ENCODE measurements at places on chromosomes 16 and 17. TPM values are rescaled to one million over a fixed set of nuclear protein-coding genes. Genes with fewer than 3 reads are reported as not detected.

Gene CTRB1
- not detected for total RNA-seq

Gene CCL7
- total RNA-seq: not detected

Gene SARM1
- 12.8 TPM for total RNA-seq

Gene TMC7
- 4.7 TPM for total RNA-seq

Gene NPIPB6
- 1.7 TPM for total RNA-seq

GRCh38 chr16:69873783-69874182 is 77.4 kb upstream of the CLEC18A start:
- no peak for DNase-seq

GRCh38 chr16:80899809-80900592 is 95.6 kb upstream of the CDYL2 start:
- peak; percentile 87 for DNase-seq

DNA sequence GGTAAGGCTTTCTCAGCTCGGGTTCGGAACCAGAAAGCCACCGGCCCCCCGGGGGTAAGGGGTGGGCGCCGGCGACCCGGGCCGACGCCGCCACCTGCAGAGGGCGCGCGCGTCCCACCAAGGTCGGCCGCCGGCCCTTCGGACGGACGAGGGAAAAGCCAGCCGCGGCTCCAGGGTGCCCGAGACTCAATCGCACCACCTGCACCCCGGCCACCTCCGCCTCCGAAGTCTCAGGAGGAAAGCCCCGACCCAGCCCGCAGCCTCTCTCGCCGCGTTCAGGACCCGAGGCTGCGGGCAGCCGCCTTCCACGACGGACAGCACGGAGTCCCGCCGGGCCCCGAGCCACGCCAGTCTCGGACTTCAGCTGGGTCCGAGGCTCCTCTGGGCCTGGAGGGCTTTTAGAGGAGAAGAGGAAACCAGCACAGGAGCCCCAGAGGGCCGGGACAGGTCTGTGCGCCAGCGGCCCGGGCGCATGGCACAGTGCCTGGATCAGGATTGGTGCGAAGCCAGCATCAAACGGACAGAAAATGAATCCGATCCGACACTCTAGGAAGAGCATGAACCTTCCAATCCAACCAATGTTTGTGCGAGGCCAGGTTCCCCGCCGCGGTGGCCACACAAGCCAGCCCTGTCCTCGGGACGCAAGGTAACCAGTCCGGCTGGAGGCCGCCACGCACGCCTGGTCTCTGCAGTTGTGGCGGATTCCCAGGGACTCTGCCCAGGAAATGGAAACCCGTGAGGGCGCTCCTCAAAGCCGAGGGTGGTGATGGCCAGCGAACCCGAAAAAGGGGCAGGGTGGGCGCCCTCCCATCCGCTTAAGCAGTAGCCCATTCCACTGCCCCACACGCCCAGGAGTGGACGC is 6.7 kb downstream of the CBX8 start:
- DNase-seq: no peak

GRCh38 chr16:86576591-86577313 is 1.6 kb upstream of the FOXL1 start:
- peak; percentile 80 for DNase-seq

DNA sequence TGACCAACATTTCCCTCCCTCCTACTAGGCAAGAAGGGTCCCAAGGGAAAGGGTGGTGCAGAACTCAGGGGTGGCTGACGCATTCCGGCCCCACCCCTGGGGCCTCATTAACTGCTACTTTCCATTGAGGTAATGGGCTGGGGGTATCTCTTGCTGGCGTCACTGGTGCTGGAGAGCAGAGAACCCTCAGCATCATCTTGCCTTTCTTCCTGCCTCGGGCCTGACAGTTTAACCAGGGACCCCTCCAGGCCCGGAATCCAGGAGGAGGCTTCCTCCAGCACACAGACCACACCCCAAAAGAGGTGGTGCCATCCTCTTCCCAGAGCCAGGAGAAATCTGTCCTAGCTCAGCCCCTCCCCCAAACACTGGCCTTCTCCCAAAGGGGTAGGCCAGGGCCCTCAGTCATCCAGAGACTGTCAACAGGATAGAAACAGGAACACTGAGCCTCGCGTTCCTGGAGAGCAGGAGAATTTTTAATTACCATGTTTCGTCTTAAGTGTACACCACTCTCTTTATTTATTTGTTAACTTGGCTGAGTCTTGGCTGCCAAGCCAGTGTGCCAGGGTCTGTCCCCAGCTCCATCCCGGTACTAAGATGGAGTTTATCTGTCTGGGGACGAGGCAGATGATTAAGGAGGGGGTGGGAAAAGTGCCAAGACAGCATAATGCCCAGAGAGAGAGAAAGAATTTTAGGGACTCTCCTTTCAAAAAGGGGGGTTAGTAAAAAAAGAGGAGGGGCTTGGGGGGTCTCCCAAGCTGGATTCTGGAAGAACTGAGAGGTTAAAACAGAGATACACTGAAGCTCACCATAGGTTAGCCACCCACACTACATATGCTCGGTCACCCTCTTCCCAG is 5.1 kb downstream of the ETV4 start:
- DNase-seq: no peak

DNA sequence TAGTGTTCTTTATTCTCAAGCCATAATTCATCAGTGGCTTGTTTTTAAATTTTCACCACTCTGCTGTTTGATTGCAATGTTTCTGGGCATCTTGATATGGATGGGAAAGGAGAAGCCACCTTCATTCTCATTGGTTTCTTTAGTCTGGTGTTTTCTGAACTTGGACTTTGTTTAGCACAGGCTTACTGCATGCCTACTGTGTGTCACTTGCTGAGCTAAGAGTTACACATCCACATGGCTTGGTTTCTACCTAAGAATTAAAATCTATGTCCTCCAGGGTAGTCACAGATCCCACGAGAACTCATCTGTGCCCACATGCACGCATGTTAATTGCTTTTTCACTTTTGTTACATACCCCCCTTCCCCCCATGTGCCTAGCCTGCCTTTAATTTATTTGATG is 4.6 kb downstream of the CMIP start:
- DNase-seq: no peak
